ENCODE measurements at places on chromosomes 12 and 14.

- DNase-seq: no peak
These were observed 437.3 kb downstream of the MED13L start for GRCh38 chr12:115840159-115840558.

GRCh38 chr12:12582895-12583303 lies 20.2 kb upstream of the DUSP16 start:
- peak; percentile 79 for DNase-seq

DNA sequence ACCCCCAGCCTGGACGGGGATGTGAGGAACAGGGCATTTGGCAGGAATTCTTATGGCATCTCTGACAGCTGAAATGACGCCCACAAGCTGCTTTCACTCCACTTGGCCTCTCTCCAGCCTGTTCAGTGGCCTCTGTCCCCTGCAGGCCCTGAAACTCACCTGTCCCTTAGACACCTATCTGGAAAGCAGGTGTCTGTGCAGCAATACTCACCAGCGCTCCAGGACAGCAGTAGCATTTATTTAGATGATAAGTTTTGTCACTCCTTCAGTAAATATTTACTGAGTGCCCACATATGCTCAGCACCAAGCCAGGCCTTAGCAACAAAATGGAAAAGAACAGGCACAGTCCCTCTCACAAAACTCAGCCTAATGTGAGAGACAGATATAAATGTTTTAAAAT lies 311.1 kb upstream of the FKBP4 start:
- no peak for DNase-seq

GRCh38 chr12:34598851-34599529 lies 576.7 kb downstream of the ALG10 start:
- DNase-seq: no peak

DNA sequence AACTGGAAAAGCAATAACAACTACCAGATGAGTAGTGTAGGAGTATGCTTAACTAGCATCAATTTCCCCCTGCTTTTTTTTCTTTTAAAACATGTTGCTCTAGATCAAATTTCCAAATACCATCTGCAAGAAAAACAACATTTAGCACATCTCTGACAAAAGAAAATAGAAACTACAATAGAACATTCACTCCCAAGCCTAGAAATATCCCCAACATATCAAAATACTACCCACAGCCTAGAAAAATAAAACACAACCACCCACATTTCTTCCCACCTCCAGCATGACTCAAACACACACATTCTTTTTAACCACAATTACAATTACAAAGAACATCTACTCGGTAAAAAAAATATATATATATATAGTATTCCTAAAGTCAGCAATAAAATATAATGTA lies 120.0 kb downstream of the PPFIA2 start:
- no peak for DNase-seq

- DNase-seq: no peak
These were observed 26.4 kb upstream of the BATF start for GRCh38 chr14:75495882-75496281.

DNA sequence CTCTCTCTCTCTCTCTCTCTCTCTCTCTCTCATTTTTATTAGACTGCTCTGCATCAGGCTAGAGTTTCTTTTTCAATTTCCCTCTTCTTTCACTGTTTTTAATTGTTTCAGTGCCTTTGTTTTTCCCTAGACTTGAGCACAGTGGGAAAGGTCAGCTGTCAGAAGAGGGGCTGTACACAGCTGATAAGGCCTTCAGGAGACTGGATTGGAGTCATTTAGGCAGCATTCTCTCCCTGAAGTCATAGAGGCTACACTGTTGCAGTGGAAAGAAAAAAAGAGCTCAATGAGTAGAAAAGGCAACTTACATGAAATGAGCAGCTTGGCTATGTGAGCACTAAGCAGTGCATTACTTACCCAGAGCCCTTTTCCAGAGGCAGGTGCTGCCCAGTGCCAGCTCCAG lies 456.9 kb downstream of the NRXN3 start:
- no peak for DNase-seq

DNA sequence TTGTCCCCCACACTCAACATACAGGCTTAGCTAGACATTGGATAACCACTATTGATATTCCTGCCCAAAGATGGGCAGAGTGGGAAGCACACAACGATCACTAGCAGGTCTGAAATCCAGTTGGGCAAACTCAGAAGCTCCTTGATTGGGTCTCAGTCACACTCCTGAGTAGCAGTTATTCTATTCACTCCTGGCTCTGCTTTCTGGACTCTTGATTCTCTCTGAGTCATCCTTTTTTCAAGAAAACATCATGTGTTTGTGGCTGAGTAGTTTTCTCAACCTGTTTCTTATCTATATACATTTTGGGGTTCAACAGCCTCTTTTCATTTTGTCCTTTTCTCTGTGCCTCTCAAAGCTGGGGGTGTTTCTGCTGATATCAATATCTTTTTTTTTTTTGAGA lies 46.0 kb upstream of the MANSC4 start:
- no peak for DNase-seq

DNA sequence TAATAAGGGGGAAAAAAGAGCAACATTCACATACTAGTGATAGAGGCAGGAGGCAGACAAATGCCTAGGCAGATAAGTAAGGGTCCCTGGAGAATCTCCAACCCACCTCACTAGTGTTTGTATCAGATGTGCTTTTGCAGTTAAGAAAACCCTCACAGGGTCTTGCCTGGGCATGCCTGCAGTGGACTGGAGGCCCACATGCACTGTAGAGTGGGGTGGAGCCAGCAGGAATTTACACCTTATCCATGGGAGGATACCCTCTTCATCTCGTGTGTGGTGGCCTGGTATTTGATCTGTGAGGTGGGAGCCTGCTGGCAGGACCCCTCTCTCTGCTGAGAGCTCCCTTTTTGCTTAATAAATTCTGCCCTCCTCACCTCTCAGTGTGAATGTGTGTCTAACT lies 238.0 kb upstream of the SLC16A7 start:
- no peak for DNase-seq

DNA sequence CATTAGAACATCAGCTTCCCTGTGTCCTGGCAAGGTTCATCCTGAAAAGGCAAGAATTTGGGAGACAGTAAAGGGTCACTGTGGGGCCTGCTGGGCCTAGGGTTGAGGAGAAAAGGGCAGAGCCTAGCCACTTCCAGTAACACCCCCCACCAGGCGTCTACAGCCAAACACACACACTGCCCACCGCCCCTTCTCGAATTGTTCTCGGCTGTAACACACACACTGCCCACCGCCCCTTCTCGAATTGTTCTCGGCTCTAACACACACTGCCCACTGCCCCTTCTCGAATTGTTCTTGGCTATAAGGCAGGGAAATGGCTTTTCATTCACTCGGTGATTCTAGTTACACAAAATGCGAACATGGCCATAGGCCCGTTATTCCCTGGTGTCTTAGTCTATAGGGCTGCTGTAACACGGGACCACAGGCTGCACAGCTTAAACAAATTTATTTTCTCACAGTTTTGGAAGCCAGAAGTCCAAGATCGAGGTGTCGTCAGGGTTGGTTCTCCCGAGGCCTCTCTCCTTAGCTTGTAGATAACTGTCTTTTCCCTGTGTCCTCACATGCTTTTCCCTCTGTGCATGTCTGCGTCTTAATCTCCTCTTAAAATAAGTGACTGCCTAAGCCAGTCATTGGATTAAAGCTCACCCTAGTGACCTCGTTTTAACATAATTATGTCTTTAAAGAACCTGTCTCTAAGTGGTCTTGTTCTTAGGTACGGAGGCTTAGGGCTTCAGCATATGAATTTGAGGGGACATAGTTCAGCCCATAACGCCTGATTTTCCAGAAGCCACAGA lies 171.0 kb downstream of the ADGRD1 start:
- DNase-seq: no peak

DNA sequence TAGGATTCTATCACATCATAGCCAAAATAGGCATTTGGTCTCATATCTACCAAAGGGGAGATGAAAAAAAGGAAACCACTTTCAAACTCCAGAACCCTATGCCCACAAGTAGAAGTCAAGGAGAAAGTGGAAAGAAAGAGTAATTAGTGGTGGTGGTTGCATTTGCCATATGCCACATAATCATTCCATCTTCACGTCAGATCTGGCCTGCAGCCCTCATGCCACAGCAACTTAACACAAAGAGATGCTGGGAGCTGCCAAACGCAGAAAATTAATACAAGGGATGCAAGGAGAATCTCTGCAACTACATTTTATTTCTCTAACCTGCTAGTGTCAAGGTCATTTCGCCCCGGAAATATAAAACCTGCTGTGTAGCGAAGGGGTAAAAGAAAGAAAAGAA lies 148.6 kb upstream of the FOXN3 start:
- DNase-seq: no peak

DNA sequence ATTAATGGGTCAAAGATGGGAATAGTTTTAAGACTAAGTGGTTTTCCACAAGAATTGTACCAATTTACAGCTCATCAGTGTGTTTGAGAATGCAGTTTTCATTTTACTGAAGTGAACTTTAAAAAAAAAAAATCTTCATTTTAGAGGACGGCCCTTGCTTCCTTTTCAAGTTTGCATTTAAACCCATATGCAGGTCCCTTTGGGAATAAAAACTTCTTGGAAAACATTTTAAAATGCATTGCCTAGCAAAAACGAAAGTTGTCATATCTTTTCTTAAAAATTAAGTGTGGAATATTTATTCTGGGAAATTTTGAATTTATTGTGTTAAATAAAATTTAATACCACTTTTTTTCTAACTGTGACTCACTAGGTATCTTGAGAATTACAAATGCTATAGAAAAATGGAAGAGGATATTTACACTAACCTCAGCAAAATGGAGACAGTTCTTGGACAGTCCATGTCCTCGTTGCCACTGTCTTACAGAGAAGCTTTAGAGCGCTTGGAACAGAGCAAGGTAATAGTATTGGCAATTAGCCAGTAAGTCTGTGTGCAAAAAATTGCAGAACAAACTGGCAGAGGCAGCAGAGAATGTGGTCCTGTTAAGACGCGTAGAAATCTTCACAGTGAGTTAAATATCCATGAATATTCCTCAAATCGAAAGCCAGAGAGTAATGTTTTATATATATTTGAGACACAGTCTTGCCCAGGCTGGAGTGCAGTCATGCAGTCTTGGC lies 209.7 kb downstream of the SYNE2 start:
- no peak for DNase-seq

DNA sequence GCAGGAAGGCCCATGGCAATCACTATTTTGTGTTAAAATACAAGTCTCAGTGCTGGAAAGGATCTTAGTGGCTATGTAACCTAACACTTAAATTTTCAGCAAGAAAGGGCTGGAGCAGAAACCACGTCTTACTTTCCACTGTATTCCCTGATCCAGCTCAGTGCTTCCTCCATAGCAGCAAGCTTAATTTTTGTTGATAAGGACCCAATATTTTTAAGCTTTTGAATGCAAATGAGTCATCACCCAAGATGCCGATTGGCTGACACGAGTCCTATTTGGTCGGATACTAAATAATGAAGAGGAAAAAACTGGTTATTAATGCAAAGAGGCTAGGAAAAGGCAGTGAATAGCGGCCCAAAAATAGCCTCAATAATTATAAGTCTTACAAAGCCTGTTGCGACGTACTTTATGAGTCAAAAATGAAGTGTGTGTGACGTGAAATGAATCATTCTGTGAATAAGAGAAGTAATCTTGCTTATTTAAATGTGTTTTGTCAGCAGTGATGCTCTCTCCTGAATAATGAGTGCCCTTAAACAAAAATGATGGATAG lies 46.9 kb upstream of the IGF1 start:
- DNase-seq: peak; percentile 84

DNA sequence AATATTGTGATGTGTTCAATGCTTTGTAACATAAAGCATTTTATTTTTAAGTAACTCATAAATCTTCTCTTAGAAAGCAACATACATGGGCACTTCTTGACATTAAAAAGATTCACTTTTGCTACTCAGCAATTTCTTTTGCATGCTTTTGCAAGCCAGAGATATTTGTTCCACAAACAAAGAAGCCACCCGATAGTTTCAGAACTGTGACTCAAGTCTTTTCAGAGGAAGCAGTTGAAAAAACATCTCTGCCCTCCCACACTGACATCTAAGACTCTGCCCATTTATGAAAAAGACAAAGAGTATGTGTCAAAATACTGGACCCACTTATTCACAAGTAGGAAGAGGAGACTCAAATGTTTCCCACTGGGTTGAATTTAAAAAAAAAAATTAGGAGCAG lies 7.5 kb downstream of the APPL2 start:
- DNase-seq: peak; percentile 91

GRCh38 chr12:64733857-64734256 lies 25.3 kb downstream of the GNS start:
- peak; percentile 39 for DNase-seq

- no peak for DNase-seq
These were observed 2.1 kb upstream of the AKAP5 start for GRCh38 chr14:64463195-64463594.

GRCh38 chr14:91373591-91374254 lies 43.9 kb downstream of the CCDC88C start:
- DNase-seq: peak; percentile 11

- DNase-seq: no peak
These were observed 55.3 kb downstream of the RBM19 start for GRCh38 chr12:113910751-113911272.

DNA sequence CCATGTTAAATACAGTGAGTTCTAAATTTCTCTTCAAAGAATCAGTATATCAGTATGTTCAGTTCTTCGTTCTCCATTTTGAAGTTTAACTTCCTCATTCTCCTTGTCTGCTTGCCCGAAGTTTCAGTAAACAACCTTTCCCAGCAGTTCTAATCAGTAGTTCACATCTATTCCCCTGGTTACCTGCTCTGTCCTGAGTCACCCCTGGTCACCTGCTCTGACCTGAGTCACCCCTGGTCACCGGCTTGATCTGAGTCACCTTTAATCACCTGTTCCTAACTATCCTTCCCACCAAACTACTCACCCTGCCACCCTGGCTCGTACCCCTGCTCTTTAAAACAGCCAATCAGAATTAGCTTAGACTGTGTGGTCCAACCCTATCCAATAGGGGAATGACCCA lies 9.4 kb upstream of the OR10G3 start:
- no peak for DNase-seq

DNA sequence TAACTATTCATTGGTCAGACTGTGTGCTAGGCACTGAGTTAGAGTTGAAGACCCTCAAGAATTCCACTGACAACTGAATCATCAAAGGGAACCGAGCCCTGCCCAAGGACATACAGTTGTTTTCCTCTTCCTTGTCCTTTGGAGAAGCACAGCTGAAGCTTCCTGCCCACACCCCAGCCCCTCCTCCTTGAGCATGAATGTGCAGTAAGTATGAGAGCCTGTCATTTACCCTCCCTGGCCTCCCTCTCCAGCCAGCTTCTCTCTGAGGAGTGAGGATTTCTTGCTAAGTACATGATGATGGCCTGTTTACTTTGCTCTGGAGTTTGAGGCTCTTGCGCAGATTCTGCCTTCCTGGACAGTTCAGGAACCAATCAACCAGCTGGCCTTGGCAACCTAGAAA lies 235.2 kb downstream of the CACNA1C start:
- DNase-seq: peak; percentile 88

GRCh38 chr12:132827763-132828703 lies 636 bp downstream of the GOLGA3 start:
- DNase-seq: peak; percentile 78
